ENCODE measurements at places on chromosomes 1 and 21.
A peak's percentile ranks its signal among the peaks of the same experiment; 100 is the strongest.

- DNase-seq, result peak; percentile 98
Observed at GRCh38 chr1:44327679-44328491, 27.2 kb downstream of the ERI3 start.

GRCh38 chr1:109927911-109928321 lies 17.3 kb downstream of the CSF1 start:
- DNase-seq, result no peak

DNA sequence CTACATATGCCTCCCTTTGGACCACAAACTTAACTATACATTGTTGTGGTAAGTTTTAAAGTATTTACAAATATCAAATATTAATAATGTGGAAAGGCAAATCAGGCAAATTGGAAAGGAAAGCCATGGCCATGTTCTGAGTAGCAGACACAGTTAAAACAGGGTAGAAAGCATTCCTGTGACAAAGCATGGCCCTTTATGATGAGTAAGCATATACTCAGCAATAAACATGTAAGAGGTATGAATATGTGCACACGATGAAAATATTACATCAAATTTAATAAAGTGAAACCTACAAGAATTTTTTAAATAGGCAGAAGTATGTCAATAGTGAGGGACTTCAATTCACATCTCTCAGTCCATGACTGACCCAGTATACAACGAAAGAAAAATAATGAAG lies 389.2 kb downstream of the DSCAM start:
- no peak for DNase-seq

DNA sequence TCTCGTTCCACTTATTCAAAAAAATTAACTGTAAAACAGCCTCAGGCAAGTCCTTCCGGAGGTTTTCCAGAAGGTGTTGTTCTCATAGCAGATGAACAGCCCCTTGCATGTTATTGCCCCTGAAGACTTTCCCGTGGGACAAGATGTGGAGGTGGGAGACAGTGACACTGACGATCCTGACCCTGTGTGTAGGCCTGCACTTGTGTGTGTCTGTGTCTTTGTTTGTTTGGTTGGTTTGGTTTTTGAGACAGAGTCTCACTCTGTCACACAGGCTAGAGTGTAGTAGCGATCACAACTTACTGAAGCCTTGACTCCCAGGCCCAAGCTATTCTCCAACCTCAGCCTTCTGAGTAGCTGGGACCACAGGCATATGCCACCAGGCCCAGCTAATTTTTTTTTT lies 12.6 kb downstream of the ETV3L start:
- no peak for DNase-seq

DNA sequence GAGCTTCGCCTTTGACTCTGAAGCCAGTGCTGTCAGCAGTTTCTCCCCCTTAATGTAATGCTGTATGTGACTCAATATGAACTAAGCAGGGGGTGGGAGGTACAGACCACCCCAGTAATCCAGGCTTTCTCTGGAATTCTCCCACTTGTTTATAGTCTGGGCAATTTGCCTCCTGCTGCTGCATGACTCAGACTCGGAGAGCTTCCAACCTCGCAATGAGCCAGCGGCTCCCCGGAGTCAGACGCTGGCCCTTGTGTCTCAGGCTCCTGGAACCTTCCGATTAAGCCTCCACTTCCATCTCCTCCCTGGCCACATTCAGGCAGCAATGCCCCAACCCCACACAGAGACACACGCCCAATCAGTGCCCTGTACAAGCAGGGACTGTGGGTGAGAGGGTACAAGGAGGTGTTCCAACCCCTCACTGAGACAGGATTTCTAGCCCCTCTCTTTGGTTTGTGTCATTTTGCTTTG lies 471.7 kb upstream of the VAMP3 start:
- peak; percentile 77 for DNase-seq

GRCh38 chr1:112548547-112548946 lies 39.8 kb downstream of the WNT2B start:
- DNase-seq, result no peak

DNA sequence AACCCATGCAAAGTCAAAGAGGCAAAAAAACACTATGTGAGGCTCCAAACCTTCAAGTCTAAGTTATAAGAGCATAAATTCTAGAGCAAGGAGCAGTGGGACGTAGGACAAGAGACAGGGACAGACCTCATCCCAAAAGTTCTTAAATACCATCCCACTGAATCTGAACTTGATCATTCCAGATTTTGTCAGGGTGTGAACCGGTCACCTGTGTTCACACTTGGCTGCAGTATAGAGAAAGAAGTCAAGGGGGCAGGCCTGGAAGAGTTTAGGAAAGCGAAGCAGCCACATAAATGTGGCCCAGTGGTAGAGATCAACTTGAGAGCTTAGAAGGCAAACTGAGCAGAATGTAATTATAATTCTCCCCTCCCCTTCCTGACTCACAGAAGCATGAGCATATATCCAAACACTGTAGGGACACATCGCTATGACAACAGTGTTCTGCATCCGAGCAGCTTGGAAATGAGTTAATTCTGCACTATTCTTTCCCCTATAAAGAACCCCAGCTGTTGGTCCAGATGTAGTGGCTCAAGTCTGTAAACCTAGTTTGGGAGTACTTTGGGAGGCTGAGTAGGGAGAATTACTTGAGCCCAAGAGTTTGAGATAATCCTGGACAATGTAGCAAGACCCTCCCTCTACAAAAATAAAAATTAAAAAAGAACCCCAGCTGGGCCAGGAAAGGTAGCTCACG lies 2.7 kb downstream of the AKR7A2 start:
- no peak for DNase-seq

DNA sequence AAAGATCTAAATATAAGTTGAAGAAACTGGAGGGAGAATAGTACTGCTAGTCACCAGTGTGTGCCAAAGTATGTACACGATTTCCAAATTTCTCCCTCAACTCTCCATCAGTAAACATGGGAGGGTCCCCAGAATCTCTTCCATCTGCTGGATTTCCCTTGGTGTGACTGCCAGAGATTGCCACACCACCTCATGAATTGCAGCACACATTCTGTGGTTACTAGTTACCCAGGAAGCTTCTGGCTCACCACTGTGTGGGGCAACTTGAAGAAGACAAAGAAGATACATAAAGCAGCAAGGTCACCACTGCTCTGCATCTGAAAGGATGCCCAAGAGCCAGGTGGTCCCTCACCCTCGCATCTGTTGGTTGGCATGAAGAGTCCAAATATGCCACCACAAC lies 191.7 kb upstream of the ESRRG start:
- DNase-seq, result no peak

GRCh38 chr1:226162898-226163297 lies 23.6 kb downstream of the ACBD3 start:
- no peak for DNase-seq

GRCh38 chr1:151562661-151563060 lies 22.6 kb downstream of the TUFT1 start:
- no peak for DNase-seq

DNA sequence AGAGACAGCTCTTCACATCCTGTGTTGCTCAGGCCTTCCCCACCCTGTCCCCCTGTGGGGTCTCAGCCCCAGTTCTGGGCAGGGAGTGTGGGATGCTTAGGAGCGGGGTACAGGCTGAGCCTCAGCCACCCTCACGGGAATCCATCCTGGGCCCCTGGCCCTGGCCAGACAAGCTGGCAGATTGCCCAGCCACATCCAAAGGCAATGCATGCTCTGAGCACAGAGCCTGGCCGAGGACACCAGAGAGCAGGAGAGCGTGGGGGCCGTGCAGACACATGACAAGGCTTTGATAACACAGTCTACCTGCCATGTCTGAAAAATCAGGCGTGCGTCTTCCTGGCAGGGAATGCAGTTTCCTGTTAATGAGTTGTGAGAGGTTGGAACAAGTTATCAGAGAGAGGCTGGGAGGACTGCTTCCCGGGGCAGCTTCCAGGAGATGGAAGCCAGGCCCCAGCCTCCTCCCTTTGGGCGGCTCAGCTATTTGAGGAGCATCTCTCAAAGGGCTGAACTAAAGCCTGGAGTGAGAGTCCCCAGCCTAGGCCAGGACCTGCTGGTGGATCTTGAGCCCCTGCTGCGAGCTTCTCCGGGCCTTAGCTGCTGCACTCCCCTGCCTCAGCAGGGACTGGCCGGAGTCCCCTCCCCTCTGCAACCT lies 72.2 kb upstream of the SELENON start:
- DNase-seq, result peak; percentile 28

- DNase-seq, result no peak
Observed at GRCh38 chr1:219113261-219113660, 60.4 kb upstream of the LYPLAL1 start.

DNA sequence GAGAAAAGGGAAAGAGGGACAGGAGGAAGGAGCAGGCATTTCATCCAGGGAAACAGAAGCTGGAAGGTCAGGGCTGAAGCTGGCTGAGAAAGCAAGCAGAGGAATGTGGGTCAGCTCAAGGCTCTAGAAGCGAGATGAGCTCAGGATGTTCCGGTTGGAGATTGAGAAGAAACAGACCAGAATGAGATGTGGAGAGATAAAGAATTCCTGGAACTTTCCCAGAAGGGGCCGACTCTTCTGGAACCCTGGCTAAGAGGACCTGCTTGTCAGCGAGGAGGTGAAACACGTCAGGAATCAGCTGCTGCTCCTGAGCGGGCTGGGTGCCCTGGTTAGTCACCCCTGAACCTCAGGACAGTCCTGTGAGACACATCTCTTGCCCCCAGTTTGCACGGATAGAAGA lies 75.9 kb downstream of the HUNK start:
- DNase-seq, result no peak

DNA sequence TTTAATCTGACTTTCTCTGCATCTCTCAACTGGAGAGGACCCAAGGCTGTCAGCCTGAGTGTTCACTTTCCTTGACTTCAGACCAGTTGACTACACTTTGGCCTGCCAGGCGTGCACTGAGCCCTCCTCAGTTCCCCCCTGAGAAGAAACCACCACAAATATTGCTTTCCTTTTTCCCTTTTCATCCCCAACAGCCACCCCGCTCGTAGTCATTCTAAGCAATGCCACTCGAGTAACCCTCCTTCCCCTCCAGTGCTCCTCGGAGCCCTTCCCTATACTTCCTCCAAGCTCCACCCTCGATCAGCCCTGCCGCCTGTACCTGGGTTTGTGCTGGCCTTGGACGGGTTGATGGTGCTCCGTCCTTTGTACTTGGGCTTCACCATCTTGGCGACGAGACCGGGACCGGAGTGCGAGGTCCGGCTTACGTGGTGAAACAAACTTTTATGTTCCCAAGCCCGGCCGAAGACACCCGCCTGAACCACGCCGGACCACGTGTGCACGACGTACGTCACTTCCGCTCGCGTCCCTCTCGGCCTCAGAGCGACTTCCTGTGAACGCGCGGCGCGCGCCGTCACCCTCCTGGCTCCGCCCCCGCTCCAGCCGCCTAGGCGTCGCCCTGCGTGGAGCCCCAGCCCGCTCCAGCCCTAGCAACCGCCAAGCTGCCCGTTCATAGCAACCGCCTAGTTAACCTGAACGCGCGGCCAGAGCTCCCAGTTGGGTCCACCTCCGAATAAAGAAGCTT lies at the start of gene GNL2:
TSS of gene GNL2 (minus strand) at position 498 of the 742 bp plus-strand sequence. CDS start at position 383, 115 bp downstream.
- peak; percentile 93 for DNase-seq

DNA sequence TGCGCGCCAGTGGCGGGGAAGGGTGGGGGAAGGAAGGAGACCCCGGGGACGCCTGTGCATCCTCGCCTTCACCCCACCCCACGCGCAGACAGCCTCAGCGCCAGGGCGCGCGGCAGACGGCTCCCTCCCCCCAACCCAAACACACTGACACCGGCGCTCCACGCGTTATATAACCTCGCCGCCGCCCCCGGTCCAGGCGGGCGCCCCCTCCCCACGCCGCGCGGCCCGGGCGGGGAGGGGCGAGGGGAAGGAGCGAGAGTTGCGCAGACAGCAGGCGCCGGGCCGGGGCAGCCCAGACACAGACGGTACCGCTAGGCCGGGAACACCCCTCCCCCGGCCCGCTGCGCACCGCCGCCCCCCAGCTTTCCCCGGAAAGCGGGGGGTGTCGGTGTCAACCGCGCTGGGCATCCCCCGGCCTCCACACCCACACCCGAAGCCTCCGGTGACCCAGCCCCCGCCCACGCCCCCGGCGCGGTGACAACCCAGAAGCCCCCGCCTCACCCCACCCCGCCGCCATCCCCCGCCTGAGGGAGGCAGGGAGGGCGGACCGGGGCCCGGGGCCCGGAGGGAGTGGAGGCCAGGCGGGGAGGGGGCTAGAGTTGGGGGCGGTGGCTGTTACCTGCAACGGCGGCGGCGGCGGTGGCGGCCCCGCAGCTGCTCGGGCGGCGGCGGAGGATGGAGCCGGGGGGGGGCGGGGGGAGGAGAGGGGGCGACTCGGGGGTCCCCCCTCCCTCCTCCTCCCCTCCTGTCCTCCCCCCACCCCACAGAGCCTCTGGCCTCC lies 432 bp downstream of the AKT3 start:
- DNase-seq, result peak; percentile 23

GRCh38 chr1:43427941-43428340 lies 25.8 kb downstream of the HYI start:
- no peak for DNase-seq

GRCh38 chr1:235095938-235096562 lies 32.6 kb downstream of the TOMM20 start:
- DNase-seq, result no peak

DNA sequence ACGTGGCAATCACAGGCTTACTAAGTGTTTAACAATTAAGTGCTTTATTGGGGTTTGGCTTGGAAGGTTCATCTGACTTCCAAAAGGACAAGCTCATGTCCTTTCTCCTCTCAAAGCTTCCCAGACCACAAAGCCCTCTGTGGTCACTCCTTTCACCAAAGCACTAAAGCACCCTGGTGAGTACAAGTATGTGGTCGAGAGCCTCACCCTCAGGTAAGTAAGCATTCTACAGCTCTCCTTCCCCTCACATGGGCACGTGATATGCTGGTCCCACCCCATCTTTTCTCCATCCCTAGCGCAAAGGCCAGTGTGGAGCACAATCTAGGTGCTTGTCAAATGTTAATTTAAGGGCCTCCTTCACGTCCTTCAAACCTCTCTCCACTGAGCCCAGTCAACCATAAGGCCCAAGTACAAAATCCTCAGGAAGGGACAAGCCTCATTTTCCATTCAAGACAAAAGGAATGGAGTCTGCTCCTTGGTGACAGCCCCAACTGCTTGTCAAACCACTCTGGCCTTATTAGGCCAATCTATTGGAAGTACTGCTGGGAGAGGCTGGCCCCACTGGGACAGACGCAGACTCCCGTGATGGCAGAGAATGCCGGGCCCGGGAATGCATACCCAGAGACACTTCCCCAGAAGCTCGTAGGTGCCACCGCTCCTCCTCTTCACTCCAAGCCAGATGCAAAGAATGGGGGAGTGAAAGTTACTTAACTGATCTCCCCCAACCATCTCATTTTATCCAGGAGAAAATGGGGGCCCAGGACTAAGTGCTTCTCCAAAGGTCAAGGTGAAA lies 7.8 kb downstream of the STMN1 start:
- no peak for DNase-seq

DNA sequence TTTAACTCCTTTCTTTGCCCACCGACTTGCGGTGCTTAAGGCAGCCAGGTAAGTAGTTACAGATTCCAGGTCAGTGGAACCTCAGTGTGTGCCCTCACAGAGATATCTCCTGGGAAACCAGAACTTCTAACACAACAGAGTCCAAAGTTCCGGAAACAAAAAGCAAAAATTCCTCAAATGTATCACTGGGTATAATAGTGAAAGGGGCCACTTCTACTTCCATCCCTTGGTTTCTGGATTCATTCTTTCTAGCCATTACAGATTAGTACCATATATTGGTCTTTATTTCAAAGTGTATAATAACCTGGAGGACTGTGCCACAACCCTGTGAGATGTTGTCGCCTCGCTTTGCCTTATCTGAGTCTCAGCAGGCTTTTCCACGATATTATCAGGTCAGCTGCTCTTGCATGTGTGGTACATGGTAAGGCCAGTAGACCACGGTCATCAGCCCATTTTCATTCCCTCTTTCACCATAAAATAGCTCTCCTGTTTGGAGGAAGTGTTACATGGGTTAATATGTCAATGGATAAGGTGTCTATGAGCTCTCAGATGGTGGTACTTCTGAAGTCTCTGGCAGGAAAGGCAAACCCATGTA lies 14.9 kb upstream of the VASH2 start:
- DNase-seq, result no peak

Data from ACHN (cell line).